ENCODE measurements at places on chromosomes 2 and 18. TPM values are rescaled to one million over a fixed set of nuclear protein-coding genes. Genes with fewer than 3 reads are reported as not detected.

Gene NETO1
- not detected for total RNA-seq

Gene ABCA12
- total RNA-seq: not detected

Gene CRYBA2
- total RNA-seq: 14.2 TPM

Gene FSHR
- not detected for total RNA-seq

Gene HNMT
- total RNA-seq: 12.8 TPM

Gene NEU4
- total RNA-seq: 73.3 TPM

Gene MYOM1
- total RNA-seq: 1.3 TPM

Gene MROH2A
- 1.6 TPM for total RNA-seq

Gene ADGRF3
- 4.1 TPM for total RNA-seq

Gene IL1B
- total RNA-seq: not detected

Gene DNAJC5G
- not detected for total RNA-seq

Gene NEURL3
- 23.6 TPM for total RNA-seq

Gene CCDC85A
- total RNA-seq: 1.1 TPM

Gene MAP2
- 2.9 TPM for total RNA-seq

Gene CHST9
- total RNA-seq: 0.27 TPM

Gene SCYGR4
- not detected for total RNA-seq

Gene ABCG8
- 3.3 TPM for total RNA-seq

GRCh38 chr2:176646033-176646615, 376.9 kb downstream of the MTX2 start:
- no peaks in the 10 kb centered on the region for H3K27me3 ChIP-seq
- H3K4me1 ChIP-seq: no peaks in the 10 kb centered on the region
- no peak for DNase-seq
- no peak overlapping the region for H3K4me3 ChIP-seq

- H3K36me3 ChIP-seq: no peaks in the 10 kb centered on the region
- DNase-seq: no peak
- H3K27ac ChIP-seq: no peak overlapping the region
- no peak overlapping the region for H3K4me3 ChIP-seq
Measured at GRCh38 chr2:136439064-136439676, 321.2 kb upstream of the CXCR4 start.

DNA sequence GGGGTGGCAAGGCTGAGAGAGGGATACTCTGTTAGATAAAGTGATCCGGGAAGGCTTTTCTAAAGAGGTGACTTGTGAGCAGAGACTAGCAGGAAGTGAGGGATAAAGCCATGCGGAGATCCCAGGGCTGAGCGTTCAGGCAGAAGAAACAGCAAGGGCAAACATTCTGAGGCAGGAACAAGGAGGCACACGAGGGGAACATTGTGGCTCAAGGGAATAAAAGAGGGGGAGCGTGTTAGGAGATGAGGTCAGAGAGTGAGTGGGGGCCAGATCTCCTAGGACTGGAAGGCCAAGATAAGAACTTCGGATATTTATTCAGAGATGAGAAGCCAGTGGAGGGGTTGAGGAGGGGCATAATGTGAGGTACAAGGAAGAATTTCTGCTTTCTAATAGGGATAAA, 67.1 kb downstream of the ACTR2 start:
- no peak for DNase-seq
- no peaks in the 10 kb centered on the region for H3K36me3 ChIP-seq
- H3K4me3 ChIP-seq: no peak overlapping the region
- H3K27me3 ChIP-seq: no peaks in the 10 kb centered on the region
- peaks cover 8% of the 10 kb centered on the region for H3K4me1 ChIP-seq

GRCh38 chr2:225748609-225749008, 349.1 kb downstream of the NYAP2 start:
- H3K4me1 ChIP-seq: no peaks in the 10 kb centered on the region
- H3K27me3 ChIP-seq: no peaks in the 10 kb centered on the region
- H3K4me3 ChIP-seq: no peak overlapping the region
- no peak overlapping the region for H3K27ac ChIP-seq
- no peaks in the 10 kb centered on the region for H3K36me3 ChIP-seq

GRCh38 chr2:29376541-29376940, 261.3 kb downstream of the CLIP4 start:
- no peaks in the 10 kb centered on the region for H3K36me3 ChIP-seq
- H3K27me3 ChIP-seq: no peaks in the 10 kb centered on the region
- no peak overlapping the region for H3K27ac ChIP-seq
- no peak for DNase-seq

GRCh38 chr2:233819884-233820773, 34.2 kb downstream of the HJURP start:
- H3K27ac ChIP-seq: no peak overlapping the region
- H3K27me3 ChIP-seq: no peaks in the 10 kb centered on the region
- no peaks in the 10 kb centered on the region for H3K4me1 ChIP-seq
- H3K36me3 ChIP-seq: no peaks in the 10 kb centered on the region

- no peak overlapping the region for H3K4me3 ChIP-seq
- no peak overlapping the region for H3K27ac ChIP-seq
- no peaks in the 10 kb centered on the region for H3K36me3 ChIP-seq
- DNase-seq: no peak
Measured at GRCh38 chr2:167506395-167506794, 618.1 kb downstream of the XIRP2 start.

DNA sequence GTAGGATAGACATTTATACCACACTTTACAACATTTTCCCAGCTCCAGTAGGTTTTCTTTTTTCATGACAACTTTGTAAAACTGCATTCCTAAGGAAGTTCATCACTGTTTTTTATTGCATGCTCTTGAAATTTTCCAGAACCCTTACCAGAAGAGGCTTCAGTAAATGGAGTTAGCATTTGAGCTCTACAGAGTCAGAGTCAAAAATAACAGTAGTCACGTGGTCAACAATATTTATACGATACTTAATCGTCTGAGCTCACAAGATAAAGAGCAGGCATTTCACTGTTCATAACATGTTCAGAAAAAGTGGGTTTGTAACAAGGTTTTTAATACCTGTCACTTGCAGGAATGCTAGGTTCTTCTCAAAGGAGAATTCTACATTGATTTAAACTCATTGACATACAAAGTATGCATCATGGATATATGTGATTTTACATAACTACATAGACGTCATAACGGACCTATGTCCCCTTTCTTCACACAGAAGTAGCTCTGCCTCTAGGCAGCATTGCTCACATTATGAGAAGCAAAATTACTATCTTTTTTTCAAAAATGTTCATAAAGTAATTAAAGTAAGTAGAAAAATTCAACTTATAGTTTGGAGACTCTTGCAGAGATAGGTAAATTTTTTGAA, 187.0 kb upstream of the COL3A1 start:
- H3K27me3 ChIP-seq: no peaks in the 10 kb centered on the region
- no peak overlapping the region for H3K4me3 ChIP-seq
- H3K4me1 ChIP-seq: no peaks in the 10 kb centered on the region

DNA sequence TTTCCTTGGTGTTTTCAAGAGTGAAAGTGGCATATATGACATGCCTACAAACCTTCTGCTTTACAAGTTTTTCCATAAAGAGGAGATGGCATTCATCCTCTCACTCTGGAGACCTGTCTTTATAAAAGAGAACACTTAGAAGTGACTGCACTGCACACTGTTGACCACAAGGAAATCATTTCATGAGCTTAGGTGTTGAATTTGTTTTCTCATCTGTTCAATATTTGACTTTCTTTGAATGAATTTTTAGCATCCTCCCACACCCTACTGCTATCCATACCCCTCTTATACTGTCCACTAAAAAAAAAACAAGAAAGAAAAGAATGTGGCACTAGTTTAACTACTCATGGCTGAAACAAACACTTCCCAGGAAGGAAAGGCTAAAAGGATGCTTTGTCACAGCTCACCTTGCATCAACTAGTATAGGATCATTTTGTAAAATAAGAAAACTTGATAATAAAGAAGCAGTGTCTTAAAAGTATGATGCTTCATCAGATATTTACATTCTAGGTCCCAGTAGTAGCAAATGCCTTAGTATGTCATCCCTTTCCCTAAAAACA, 83.0 kb downstream of the ACVR1 start:
- peaks cover 3% of the 10 kb centered on the region for H3K4me1 ChIP-seq
- DNase-seq: no peak
- no peaks in the 10 kb centered on the region for H3K27me3 ChIP-seq

DNA sequence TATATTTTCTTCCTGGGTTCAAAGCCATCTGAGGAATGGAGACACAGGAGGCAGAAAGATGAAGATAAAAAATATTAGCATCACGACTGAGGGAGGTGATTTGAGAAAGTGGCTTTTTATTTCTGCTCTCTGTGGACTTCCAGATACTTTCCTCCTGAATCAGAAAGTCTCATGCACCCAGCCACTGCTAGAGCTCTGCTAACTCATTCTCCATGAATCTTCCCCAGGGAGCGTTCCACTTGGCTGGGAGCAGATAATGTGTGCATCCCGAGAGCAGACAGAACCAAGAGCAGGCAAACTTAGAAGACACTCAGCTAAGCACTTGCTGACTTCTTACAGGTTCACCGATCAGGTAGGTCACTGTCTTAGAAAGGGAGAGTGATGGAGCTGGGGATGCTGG, 264.1 kb upstream of the THUMPD2 start:
- H3K36me3 ChIP-seq: no peaks in the 10 kb centered on the region
- no peak overlapping the region for H3K4me3 ChIP-seq
- no peak overlapping the region for H3K27ac ChIP-seq
- no peak for DNase-seq

DNA sequence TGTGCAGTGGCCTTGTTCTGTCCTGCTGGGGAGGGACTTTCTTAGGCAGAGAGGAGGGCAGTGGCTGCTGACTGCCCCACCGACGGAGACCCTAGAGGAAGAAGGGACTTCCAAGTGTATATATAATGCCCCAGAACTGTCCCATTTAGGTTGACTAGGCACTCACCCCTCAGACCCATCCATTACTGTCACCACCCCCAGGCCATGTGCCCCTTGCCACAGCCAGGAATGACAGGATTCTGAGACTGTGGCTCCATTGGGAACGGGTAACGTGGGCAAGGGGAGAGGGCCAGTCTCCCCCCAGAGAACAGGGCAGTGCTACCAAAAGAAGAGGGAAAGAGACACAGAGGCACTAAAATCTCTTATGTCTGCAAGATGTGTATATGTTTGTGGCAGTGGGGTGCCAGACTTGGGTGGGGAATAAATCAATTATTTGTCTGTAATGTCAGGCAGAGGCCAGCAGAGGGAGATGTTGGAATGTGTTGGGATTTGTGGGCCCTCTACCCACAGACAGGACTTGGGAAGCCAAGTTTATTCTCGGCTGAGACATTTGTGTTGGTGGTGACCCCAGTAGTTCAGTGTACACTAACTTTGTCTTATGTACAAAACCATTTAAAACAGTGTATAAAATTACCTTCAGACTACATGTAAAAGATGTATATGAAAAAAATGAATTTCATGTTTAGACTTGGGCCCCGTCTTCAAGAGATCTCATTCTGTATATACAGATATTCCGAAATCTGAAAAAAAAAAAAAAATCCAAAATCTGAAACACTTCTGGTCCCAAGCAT, 24.0 kb upstream of the TMEM37 start:
- no peaks in the 10 kb centered on the region for H3K4me1 ChIP-seq
- no peaks in the 10 kb centered on the region for H3K36me3 ChIP-seq
- no peak for DNase-seq

DNA sequence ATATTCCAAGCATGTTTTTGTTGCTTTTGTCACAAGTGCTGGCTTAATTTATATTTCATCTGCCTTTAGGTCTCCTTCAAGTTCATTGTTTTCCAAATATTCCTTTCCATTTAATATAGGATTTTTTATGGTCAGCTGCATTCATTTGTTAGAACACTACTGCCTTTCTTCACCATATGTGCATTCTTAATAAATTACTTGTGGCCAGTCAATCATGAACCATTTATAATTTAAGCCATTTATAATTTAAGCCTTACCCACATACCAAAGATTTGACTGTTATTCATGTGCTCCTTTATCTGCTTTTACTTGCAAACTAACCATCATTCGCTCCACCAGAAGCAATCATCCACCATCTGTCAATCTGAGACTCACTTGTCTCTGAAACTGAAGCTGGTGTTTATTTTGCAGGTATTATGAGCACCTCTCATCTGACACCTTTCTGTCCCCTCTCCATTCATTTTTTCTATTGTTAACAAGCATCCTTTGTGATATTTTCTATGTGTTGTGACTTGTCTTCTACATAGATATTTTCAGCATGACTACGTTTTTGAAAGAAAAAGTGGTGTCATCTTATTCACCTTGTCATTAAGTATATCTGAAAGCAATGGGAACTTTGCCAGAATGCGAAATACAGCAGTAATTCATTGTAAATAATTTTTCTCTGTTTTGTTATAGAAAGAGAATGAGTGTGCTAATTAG, 786.8 kb downstream of the KCNJ3 start:
- no peaks in the 10 kb centered on the region for H3K27me3 ChIP-seq
- no peaks in the 10 kb centered on the region for H3K36me3 ChIP-seq
- no peak overlapping the region for H3K4me3 ChIP-seq
- no peaks in the 10 kb centered on the region for H3K4me1 ChIP-seq

DNA sequence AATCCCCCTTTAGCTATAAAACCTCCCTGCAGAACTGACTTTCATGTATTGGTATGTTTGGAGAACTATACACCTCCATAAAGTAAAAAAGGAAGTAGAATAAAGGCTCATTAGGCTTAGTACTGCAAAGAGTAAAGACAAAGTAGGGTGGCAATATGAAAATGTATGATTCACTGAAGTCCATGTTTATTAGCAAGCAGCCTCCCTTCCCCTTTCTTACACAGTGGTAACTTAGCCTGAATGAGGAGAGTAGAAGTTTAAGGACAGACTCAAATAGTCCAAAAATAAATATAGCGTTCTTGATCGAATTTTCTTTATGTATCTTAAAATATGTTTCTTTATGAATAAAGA, 1.5 kb downstream of the ZNF804A start:
- no peaks in the 10 kb centered on the region for H3K27me3 ChIP-seq
- no peaks in the 10 kb centered on the region for H3K4me1 ChIP-seq
- H3K4me3 ChIP-seq: peak overlapping the region; percentile 51
- DNase-seq: no peak

DNA sequence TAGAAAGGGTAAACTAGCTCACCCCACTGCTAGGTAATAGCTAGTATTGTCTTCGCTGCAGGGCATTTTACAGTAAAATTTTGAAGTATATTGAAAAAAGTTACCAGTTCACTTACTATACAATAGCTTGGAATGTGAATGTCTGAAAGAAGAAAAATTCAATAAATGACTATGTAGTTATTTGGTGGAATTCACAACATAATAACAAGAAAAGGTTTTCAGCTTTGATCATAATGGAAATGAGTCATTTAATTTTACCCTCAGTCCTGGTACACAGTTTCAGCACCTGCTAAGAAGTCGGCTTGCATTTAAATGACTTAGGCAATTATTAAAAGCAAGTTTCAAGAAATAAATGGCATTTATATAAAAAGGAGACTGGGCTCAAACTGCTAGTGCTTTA, 90.4 kb downstream of the NUP35 start:
- H3K27ac ChIP-seq: no peak overlapping the region
- H3K36me3 ChIP-seq: no peaks in the 10 kb centered on the region
- no peaks in the 10 kb centered on the region for H3K4me1 ChIP-seq
- no peaks in the 10 kb centered on the region for H3K27me3 ChIP-seq
- no peak for DNase-seq
- H3K4me3 ChIP-seq: no peak overlapping the region

- H3K4me3 ChIP-seq: no peak overlapping the region
- H3K27me3 ChIP-seq: no peaks in the 10 kb centered on the region
- no peak overlapping the region for H3K27ac ChIP-seq
- no peak for DNase-seq
Measured at GRCh38 chr2:123415678-123416077, 609.4 kb upstream of the CNTNAP5 start.

GRCh38 chr2:202101026-202101579, 28.0 kb downstream of the KIAA2012 start:
- no peak for DNase-seq
- H3K27ac ChIP-seq: no peak overlapping the region
- H3K4me3 ChIP-seq: no peak overlapping the region
- no peaks in the 10 kb centered on the region for H3K27me3 ChIP-seq
- no peaks in the 10 kb centered on the region for H3K4me1 ChIP-seq

GRCh38 chr2:232877940-232878511, 8.0 kb downstream of the SNORC start:
- H3K4me3 ChIP-seq: no peak overlapping the region
- no peaks in the 10 kb centered on the region for H3K27me3 ChIP-seq
- no peak overlapping the region for H3K27ac ChIP-seq
- no peaks in the 10 kb centered on the region for H3K36me3 ChIP-seq
- DNase-seq: no peak
- H3K4me1 ChIP-seq: peaks cover 5% of the 10 kb centered on the region

Measured in Peyer's patch (tissue), 4 donors.